HEK293T (cell line): ENCODE measurements at places on chromosomes 16 and 17.

GRCh38 chr16:11669380-11670146 lies 1.3 kb downstream of the SNN start:
- no peak for DNase-seq

DNA sequence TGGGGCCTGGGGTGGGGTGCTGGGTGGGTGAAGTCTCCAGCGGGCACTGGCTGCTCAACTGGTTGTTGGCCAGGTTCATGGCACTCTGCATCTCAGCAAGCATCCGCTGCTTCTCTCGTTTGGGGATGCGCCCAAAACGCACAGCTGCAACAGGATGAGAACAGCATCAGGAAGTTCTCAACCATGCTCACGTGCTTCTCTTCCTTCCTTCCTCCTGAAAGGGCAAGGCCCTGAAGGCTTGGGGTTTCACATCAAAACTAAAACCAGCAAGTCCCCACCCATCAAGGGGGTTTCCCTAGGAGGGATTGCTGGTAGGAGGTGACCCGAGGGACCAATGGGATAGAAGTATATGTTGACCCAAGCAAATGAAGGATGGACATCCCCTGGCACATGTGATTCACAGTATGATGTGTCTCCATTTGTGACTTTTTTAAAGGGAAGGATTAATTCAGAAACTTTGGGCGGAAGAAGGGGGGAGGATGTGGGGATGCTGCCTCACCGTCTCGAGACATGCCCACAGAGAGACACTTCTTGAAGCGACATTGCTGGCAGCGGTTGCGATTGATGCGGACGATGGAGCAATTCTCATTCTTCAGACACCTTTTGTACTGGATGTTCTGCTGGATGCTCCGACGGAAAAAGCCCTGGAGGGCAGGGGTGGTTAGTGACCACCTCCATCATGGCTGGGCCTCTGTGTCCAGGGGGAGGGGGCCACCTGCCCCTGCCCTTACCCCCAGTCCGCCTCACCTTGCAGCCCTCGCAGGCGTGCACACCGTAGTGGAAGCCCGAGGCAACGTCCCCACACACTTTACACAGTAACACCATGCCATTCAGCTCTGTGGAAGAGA lies 4.2 kb downstream of the NR1D1 start:
- no peak for DNase-seq

DNA sequence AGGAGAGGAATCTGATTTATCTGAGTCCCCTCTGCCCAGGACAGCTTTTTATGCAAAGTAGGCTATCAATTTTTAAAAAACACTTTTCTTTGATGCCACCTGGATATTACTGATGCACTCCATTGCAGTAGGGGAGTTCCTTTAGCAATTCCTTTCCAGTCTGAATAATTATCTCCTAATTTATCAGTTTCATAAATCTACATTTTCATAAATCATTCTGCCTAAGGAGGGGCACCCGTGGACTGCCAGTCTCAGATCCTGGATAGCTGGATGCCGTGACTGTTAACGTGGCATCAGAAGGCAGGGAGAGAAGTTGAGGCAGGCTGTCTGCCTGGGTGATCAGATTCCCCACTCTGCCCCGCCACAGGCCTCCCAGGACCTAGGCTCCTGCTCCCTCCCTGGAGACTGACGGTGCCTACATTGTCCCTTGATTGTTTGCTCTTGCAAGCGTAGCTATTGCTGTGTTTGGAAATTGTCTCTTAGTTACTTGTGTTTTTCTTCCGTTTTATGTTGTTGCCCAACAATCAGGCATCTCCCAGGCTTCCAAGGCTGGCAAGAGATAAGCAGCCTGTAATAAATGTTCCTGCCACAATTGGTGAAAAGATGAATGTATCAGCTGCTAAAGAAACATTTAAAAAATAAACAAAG lies 75.2 kb downstream of the KATNIP start:
- DNase-seq, result no peak

- no peak for DNase-seq
Observed at GRCh38 chr16:68393333-68393732, 55.0 kb downstream of the SMPD3 start.

DNA sequence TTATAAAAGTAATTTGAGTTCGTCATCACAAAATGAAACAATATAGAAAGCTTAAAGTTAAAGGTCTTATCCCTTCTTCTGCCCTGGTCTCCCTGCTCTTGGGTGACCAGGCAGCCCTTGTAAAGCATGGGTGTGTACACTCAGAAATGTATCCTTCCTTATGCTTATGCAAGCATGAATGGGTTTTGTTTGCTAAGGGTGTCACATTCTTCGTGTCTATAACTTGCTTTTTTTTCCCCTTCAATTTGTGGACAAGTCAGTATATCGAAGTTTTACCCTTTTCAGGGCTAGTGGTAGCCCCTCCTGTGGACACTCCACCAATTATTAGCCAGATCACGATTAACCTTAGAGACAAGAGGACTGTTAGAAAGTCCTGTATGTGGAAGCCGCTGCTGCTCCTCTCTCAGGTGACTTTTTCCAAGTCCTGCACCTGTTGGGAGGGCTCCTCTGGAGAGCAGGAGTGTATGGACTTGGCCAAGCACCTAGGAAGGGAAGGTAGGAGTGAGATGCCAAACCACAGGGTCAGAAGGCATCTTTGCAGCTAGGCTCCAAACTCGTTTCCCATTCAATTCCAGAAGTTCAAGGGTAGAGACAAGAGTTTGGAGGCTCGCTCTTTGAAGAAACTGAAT lies 50.9 kb downstream of the LDHD start:
- DNase-seq, result no peak

DNA sequence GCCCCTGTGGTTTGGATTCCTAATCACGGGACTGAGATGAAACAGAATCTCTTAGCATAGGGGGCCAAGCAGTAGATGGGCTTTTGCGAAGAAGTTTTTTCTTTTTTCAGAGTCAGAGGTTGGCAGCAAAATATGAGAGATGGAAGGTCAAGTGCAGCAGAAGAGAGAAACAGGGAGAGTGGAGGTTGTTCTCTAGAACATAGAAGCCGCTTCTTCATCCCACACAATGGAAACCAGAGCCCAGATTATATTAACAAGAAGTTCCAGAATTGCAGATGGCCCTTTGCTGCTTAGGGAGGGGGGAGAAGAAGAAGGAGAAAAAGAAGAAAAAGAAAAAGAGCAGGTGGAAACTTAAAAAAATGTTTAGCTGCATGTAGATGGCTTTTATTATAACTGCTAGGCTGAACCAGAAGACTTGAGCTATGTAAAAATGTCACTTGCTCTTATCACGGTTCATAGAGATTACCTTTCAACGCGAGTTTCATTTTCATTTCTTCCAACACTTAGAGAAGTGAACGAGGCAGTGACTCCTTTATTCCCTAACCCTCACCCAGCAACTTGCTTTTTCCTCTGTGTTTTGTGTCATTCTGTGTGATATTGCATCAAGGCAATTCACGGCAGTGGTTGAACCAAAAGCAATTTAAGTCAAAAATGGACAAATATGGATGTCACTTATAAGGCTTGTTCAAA lies 737.5 kb downstream of the WWOX start:
- DNase-seq, result no peak
